Ovary (tissue), 10 donors: ENCODE measurements at places on chromosomes 3 and 15. TPM values are rescaled to one million over a fixed set of nuclear protein-coding genes. Genes with fewer than 3 reads are reported as not detected.

The GP9 gene
- not detected for total RNA-seq

The SLC25A20 gene
- 10.1 TPM for total RNA-seq

- DNase-seq, result no peak
These were observed 143.5 kb upstream of the TGFBR2 start for GRCh38 chr3:30462721-30463470.

DNA sequence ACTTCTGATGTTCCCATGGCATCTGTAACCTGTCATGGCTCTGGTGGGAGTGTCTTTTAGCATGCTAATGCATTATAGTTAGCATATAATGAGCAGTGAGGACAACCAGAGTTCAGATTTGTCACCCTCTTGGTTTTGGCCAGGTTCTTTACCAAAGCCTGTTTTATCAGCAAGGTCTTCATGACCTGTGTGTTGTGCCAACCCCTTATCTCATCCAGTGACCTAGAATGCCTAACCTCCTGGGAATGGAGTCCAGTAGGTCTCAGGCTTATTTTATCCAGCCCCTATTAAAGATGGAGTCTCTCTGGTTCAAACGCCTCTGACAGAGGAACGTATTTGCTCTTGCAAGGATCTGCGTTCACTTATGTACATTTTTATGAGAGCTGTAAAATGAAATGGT lies 60.3 kb upstream of the UTS2B start:
- DNase-seq, result no peak

- no peak for DNase-seq
These were observed 48.8 kb downstream of the CDCP1 start for GRCh38 chr3:45097296-45097883.

The MORC1 gene
- not detected for total RNA-seq

- no peak for DNase-seq
These were observed 67.0 kb downstream of the IMPG2 start for GRCh38 chr3:101253396-101253795.

The TLR9 gene
- total RNA-seq, result not detected

DNA sequence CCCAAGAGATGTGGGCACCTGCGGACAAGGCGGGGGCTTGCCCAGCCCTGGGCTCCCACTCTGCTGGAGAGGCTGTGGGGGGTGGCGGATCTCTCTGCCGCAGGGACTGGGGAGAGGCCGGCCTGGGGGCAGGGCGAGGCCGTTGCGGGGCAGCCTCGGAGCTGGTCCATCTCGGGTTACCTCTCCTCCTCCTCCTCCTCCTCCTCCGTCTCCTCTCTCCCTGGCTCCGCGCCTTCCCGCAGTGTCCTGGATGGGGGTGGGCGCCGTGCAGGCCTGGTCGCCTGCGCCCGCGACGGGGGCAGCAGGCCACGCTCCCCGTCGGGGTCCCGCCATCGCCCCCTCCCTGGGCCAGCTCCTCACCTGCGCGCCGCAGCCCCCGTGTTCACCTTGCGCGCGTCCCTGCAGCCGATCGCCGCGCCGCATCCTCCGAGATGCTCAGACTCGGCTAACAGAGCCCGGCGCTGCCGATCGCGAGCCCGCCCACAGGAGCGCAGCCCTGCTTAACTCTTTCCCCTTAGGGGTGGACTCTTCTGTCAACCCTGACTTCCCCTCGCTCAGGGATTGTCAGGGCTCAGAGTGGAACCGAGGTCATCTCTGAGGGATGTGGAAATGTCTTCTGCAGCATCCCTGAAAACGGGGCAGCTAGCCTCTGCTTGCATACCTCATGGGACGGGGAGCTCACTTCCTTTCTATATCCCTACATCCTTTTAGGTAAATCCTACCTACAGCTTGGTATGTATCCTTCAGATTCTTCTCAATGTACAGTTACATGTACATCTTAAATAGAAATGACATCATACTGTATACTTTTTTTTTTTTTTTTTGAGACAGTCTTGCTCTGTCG lies at the start of gene PRRT3:
PRRT3 (minus strand) TSS at position 447 of the 844 bp plus-strand sequence. CDS start 2,293 bp downstream, outside the sequence.
- no peak for DNase-seq

The PEX5L gene
- total RNA-seq, result 6.1 TPM

The LRRK1 gene
- 27.3 TPM for total RNA-seq

The TNFSF10 gene
- 9.6 TPM for total RNA-seq

DNA sequence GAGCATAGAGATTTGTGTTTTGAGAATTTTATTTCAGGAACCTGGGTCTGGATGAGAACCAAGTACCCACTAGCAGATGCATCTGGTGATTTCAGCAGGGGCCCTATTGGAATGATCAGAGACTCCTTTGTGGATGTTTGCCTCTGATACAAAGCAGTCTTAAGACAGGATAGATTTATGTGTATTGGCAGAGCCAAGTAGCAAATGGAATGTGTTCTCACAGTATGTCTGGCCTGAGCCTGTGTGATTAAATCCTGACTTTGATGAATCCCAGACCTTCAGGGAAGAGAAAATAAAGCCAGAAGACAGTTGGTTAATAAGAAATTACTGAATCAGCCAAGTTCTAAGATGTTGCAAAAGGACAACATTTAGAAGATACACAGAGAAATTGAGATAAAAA lies 755.5 kb upstream of the SEMA6D start:
- no peak for DNase-seq

DNA sequence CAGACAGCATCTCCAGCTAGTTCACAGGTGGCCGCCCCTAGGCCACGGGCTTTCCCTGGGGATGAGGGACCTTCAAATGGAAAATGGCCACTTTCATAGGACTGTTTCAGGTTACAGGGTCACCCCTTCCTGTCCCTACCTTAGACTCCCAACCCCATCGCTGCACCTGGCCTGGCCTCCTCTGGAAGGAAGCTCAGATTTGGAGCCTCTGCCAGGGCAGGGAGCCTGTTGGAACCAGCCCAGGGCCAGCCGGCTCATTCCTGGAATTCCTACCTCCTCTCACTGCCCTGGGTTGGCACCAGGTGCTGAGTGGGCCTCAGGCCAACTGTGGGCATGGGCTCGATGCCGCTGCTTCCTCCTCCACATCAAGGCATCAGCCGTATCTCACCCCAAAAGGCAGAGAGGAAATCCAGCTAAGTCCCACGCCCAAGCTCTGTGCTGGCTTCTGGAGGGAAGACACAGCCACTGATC lies 42.2 kb downstream of the KLHL25 start:
- DNase-seq, result no peak

The FBXO40 gene
- 1.2 TPM for total RNA-seq

- DNase-seq, result no peak
These were observed 41.4 kb downstream of the CLEC3B start for GRCh38 chr3:45067486-45067885.

The SIDT1 gene
- 0.60 TPM for total RNA-seq

- DNase-seq, result no peak
These were observed 132.2 kb downstream of the KLF13 start for GRCh38 chr15:31458596-31459399.

- DNase-seq, result no peak
These were observed 1196.3 kb downstream of the ROBO1 start for GRCh38 chr3:78571486-78571885.

DNA sequence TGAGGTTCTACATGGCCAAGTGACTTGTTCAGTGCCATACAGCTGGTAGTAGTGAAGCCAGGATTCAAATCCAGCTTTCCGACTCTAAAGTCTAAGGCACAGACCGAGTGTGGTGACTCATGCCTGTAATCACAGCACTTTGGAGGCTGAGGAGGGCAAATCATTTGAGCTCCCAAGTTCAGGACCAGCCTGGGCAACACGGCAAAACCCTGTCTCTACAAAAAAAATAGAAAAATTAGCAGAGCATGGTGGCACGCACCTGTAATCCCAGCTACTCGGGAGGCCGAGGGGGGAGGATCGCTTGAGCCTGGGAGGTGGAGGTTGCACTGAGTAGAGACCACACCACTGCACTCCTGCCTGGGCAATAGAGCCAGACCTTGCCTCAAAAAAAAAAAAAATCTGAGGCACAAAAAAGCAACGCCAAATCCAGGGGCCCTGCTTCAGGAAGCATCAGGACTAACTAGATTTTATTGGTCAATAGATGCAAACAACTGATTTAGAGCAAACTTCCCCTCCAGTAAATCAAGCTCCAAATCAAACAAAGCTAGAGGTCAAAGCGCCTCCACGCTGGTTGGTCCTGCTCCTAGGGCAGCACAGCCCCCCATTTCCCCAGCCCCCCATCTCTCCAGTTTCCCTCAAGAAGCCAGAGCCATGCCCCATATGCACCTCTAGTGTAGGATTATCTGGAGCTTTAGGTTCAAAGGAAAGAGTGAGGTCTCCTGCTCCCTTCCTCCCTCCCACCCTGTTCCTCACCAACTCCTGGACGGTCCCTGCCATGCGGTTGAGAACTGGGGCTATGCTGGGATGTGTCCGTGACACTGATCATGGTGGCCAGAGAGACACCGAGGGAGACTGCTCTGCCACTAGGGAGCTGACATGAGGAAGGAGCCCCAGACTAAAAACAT lies 2.9 kb upstream of the TNK2 start:
- no peak for DNase-seq

GRCh38 chr15:88998980-88999713 lies 86.0 kb upstream of the MFGE8 start:
- no peak for DNase-seq
